Endothelial cell (in vitro differentiated cells): ENCODE measurements at places on chromosomes 6 and 20.

DNA sequence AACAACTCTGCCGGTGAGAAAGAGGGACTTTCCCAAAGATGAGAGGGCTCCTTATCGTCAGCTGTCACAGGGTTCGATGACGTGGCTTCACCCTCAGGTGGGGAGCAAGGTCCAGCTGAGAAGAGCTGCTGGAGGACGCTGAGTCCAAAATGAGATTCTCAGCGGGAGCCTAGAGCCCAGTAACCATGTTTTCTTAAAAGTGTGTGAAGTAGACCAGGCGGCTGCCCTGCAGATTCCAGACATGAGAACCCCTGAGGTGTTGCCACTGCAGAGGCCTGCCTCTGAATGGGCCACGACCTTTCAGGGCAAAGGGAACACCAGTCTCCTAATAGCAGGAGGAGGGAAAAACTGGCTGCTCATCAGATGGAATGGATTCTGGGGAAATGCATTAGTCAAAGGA, 375.1 kb downstream of the BTBD9 start:
- DNase-seq = no peak

- DNase-seq = no peak
These were observed 155.6 kb upstream of the SMLR1 start for GRCh38 chr6:130671577-130671976.

DNA sequence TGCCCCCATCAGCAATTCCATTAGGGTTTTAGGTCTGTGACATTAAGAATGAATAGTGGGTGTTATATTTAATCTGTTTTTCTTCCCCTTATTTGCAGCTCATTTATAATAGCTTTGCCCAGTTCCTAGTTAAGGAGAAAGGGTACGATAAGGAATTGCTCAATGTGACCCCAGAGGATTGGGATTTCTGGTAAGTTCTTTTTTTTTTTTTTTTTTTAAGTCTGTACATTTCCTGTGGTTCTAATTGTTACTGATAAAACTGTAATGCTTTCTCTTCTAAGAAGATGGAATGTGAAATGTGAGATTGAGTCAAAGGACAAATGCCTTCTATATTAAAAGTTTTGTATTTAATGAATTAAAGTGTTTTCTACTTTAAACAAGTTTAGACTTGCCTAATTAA, 5.5 kb downstream of the NT5DC1 start:
- no peak for DNase-seq

DNA sequence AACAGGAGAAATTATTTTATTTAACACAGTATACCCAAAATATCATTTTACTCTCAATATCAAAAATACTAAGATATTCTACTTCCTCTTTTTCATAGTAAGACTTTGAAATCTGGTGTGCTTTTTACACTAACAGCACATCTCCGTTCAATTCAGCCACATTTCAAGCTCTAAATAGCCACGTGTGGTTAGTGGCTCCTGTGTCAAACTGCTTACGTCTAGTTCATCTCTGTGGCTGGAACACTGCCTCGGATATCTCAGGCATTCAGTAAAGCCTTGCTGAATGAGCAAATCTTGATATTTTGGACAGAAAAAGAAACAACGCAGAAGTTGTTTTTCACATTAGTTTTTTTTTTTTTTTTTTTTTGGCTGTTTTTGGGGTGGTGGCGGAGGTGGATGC, 136.1 kb downstream of the EYA4 start:
- DNase-seq = no peak

DNA sequence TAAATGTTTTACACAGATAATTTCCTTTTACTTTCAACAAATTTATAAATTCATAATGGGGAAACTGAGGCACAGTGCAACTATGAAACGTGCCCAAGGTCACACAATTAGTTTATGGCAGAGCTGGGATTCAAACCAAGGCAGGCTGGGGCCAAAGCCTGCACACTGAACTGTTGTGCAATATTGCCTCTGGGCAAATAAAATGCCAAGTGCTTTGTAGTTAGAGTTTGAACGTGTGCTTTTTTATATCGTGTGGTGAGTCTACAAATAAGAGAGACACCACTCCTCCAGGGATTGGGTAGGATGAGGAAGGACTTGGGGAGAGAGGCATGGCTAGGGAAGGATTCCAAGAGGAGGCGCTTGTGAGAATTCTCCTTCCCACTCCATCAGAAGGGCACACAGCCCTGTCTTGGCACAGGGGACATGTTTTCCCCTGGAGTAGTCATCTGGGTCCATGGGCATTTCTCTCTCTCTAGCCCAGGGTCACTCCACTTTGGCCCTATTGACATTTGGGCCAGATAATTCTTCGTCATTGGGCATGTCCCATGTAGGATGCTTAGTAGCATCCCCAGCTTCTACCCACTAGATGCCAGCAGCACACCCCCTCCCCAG, 2.8 kb upstream of the CDH22 start:
- DNase-seq = no peak
